ENCODE measurements at places on chromosomes 7 and 10.

GRCh38 chr10:132665946-132666704 lies 119.8 kb downstream of the NKX6-2 start:
- no peak for DNase-seq

DNA sequence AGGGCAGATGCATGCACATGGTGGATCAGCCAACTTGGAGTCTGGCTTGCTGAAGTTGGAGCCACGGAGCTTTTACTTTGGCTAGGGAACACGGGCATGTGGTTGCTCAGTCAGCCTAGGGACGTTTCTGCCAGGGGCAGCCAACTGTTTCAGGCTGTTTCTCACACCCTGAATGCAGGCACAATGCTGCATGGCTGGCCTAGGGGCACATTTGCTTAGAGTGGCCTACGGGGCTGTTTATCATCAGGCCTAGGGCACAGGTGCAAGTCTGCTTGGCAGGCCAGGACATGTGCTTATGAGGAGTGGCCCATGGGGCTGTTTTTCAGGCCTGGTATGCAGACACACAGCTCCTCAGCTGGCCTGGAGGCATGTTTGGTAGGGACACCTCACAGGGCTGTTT lies 107.4 kb downstream of the GSAP start:
- no peak for DNase-seq

GRCh38 chr7:96970739-96971138 lies 34.6 kb upstream of the DLX6 start:
- DNase-seq = no peak

DNA sequence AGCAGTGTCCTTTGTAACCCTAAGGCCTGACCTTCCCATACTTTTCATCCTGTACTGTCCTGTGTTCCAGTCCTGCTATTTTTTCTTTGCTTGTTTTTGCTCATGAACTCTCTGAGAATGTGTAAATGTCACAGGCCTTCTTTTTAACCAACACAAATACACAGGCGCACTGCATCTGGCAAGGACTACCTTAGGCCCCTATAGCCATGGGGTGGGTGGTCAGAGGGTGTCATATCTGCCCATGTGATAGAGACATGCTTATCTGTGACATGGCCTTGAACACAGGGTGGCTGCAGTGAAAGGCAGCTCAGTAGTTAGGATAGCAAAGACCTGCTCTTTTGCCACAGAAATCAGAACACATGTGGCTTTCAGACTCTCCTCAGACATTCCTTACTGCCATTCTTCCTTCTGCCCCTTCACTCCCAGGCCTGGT lies 3.9 kb upstream of the MBL2 start:
- no peak for DNase-seq

DNA sequence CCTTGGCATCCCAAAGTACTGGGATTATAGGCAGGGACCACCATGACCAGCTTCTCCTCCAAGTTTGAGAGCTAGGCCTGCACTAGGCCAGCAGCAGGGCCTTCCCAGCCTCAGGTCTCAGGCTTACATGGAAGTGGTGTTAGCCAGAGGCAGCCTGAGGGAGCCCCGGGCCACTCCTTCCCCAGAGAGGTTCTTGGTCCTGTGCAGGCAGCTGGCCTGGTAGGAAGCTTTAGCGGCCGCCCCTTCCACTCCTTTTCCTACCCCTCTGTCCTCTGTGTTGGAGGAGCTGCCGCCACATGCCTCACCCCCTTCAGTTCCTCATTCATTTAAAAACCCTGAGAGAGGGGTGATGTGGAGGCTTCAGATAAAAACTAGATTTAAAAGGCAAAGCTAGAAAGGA lies 40.3 kb downstream of the TSPAN15 start:
- DNase-seq = no peak

DNA sequence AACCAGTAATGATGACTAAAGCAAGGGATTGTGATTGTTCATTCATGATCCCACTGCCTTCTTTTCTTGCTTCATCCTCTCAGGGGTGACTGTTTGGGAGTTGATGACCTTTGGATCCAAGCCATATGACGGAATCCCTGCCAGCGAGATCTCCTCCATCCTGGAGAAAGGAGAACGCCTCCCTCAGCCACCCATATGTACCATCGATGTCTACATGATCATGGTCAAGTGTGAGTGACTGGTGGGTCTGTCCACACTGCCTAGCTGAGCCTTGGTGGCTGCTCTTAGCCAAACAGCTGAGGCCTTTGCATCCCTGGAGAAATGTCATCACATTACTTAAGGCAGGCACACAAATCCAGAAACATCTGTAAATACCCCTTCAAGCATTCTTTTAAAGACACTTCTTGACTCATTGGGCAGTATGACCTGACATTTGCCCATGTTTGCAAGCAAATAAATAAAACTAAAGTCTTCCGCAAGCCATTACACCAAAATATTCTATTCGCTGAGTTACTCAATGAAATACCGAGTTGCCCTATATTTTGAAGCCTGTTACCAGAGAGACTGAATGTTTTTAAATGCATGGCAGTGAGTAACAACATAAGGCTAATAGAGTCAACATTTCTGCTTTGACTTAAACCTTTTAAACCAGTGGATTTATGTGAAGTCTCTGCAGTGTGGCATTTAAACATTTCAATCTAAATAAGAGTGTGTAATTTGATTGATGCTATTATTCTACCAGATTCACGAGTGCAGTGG lies 166.3 kb upstream of the LANCL2 start:
- DNase-seq = no peak

DNA sequence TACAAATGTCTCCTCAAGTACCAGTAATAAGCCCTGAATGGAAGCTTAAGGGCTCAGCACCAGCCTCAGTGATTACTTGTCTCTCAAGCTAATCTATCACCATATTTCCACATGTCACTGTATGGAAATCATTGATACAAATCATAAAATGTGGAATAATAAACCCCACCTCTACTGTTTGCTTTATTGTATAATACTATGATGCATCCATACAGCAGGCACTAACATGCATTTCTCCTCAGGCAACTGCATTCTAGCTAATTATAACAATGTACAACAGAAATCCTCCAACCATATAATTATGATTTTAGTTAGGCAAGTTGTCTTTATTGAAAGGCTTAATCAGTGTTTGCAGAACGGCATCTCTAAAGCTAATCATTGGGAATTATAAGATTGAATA lies 26.2 kb downstream of the CRPPA start:
- no peak for DNase-seq

DNA sequence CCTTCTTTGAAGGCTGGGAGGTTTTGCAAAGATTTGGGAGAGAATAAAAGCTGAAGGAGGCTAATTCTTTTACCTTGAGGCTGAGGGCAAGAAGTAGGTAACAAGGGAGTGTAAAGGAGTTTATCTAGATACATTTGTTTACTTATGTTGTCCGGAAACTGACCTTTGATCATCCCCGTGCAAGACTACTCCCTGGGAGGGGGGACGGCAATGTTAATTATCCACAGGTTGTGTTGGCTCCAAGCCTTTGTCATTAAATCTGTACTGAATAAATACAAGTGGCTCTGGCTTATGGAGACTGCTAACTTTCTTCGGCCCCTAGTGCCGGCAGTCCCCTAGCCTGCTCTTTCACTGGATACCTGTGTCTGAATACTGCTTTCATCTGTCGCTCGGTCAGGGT lies 1250.6 kb upstream of the LRRTM3 start:
- DNase-seq = no peak
